ENCODE measurements at places on chromosomes 6 and 20.

GRCh38 chr6:23003671-23004467 lies 434.5 kb downstream of the HDGFL1 start:
- DNase-seq = no peak

DNA sequence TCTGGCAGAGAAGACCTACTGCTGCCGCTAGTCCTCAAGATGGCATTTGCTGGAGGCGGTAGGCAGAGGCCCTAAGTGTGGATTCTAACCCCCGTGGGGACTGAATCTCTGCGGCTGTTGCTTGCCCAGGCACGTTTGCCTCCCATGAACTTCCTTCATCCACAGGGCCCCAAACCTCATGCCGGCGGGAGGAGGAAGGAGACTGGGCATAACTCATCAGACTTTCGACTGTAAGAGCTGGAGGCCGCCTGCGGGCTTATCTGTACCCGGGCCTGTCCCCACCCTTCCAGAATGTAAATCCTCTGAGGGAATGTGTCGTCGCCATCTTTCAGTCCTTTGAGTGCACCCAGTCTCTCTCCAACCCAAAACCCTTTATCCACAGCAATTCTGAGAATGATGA lies 990 bp downstream of the ZFP57 start:
- DNase-seq = no peak

DNA sequence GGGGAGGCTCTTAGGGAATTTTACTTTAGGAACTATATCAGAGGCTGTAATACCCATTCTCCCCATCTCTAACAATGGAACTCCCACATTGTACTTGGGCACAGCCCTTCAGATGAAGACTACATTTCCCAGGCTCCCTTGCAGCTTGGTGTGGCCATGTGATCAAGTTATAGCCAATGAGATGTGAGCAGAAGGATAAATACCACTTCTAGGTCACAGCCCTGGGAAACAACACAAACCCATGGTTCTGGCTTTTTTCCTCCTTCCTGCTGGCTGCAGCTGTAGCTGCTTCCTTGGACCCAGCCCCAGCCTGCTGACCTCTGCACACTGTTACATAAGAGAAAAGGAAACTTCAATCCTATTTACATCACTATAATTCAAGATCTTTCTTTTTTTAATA lies 445.9 kb upstream of the JARID2 start:
- peak; percentile 56 for DNase-seq

DNA sequence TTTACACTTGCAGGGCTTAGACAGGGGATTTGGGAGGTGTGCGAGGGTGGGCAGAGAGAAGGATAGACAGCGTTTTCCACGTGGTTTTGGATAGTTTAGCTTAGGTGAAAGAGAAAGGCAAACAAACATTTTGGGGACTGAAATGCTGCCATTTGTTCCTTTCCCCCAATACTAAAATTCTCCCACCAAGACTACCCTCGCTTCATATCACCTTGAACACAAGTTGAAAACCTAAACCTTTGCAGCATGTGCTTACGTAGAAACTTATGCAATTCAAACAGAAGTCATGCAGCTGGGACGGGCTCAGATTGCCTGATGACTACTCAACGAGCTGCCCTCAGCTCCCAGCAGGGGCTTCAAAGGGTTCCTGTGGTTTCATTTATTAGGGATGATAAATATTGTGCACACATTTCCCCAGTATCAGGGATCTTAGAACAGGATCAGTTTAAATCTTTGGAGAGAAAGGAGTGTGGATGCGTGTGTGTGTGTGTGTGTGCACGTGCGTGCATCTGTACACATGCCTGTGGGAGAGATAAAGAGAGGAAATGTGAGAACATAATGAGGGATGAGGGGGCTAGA lies 77.3 kb downstream of the SLC22A23 start:
- DNase-seq = no peak

- DNase-seq = no peak
Measured at GRCh38 chr20:44886266-44886651, 754 bp downstream of the YWHAB start.

DNA sequence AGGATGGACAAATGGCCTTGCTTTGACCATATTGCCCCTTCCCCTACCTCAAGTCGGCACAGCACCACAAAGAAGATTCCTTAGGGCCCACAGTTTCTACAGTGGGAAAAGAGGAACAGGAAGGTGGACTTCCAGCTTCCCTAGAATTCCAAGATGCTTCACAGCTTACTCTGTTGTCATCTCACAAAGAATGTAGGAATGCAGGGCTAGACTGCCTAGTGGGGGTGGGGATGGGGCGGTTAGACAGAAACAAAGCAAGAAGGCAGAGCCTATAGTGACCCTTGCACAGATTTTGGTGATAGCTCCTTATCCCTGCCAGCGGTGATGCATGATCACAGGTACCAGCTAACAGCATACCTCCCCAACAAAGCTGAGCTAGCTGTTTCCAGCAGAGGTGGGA lies 607.6 kb upstream of the MAN1A1 start:
- DNase-seq = no peak

DNA sequence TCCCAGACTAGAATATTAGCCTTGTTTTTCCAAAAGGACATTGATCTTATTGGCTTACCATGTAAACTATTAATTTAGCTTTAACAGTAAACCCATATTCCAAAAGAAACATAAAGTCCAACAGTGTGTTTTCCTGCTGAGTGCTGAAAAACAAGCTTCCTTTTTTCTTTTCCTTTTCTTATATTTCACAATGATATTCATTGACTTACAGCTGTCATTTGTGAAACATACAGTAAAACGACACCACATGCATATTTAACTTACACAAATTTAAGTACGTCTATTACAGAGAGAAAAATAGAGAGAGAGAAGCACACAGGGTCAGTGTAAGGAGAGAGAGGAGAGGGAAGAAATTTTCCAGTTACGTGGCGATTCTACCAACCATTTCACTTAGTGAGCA lies 543.9 kb upstream of the JARID2 start:
- no peak for DNase-seq

GRCh38 chr6:34288581-34288980 lies 39.8 kb upstream of the SMIM29 start:
- no peak for DNase-seq

- no peak for DNase-seq
Measured at GRCh38 chr6:20746805-20747558, 212.7 kb downstream of the CDKAL1 start.

All from HAP-1 (cell line).